ENCODE measurements at places on chromosomes 7 and 10.
A peak's percentile ranks its signal among the peaks of the same experiment; 100 is the strongest.

GRCh38 chr10:112227331-112227987 is 43.9 kb upstream of the GPAM start:
- DNase-seq, result peak; percentile 24

DNA sequence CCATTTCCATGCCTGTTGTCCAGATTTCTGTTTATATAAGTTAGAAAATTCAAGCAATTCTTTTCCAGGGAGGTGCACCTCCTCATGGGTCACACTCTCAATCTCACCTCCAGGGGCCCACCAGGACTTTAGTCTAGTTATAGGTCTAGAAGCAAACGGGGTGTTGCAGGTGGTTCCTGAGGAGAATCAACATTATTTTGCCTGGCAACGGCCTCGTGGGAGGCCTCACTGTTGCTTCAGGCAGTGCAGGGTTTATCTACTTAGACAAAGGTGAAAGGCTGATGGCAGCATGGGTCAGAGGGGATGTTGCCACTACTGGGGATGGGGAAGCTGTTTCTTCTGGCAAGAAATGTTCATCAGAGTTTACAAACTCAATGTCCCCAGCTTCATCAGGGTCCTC is 56.7 kb upstream of the LRRC18 start:
- DNase-seq, result no peak

GRCh38 chr7:88484551-88484950 is 177.9 kb upstream of the STEAP4 start:
- DNase-seq, result no peak

- no peak for DNase-seq
Measured at GRCh38 chr7:66869660-66870450, 51.2 kb upstream of the TMEM248 start.

- DNase-seq, result no peak
Measured at GRCh38 chr7:14818871-14819270, 83.7 kb downstream of the DGKB start.

DNA sequence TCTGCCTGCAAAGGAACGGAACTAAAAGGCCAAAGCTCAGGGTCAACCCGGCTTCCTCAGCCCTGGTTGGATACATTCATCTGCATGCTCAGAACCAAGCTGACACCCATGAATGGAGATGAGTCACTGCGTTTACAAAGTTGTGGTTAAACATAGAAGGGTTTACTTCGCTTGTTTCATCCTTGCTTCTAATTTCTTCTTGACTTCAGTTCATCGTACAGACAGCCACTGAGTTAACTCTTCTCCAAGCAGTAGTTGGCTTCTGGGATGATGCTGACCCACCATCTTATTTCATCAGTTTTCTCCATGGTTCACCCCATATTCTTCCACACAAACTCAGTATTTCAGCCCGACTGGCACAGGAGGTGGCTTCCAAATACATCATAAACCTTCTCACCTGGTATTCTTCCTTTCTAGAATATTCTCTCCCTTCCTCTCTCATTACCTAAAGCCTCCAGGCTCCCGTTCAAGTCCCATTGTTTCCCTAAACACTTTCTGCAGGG is 166.3 kb upstream of the RNF32 start:
- DNase-seq, result peak; percentile 82

DNA sequence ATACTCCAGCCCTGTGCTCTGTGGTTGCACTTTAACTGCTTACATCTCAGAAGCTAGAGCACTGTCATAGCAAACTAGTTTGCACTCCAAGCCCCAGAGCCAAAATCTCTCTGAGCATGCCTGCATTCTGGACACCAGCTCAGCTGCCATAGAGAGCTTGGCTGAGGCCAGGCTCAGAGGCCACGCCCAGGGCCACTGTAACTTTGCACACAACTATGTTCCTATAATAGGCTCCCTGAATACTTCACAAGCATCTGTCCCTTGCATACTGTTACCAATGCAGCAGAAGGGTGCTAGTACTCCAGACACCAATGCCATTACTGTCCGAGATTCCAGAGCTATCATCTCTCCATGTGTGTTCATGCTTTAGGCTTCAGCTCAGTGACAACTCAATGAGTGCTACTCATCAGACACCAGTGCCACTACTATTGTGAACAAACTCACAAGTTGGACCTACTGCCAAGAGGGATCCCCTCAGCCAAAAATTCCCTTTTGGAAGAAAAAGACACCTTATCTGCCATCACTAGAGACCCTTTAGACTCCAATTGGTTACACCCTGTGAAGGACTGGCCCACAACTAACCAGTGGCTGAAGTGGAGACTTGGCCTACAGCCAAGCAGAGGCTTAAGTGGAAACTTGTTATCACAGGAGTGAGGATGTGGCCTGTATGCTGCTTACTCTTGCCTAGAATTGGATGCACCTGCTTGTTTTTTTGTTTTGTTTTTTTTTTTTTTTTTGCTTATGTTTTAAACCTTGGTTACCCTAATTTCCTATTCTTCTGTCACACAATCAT is 211.6 kb upstream of the MAGI2 start:
- no peak for DNase-seq

GRCh38 chr10:132764108-132764507 is 21.8 kb downstream of the NKX6-2 start:
- no peak for DNase-seq

DNA sequence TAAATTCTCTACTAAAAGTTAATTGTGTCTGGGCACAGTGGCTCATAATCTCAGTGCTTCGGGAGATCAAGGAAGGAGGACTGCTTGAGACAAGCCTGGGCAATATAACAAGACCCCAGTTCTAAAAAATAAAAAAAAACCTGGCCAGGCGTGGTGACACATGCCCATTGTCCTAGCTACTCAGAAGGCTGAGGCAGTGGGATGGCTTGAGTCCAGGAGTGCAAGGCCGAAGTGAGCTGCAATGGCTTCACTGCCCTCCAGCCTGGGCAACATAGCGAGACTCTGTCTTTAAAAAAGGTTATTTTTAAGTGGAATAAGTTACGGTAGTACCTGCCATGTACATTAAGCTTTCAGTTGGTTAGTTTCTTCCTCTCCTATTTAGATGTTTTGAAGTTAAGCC is 28.9 kb downstream of the CDK14 start:
- no peak for DNase-seq

- DNase-seq, result no peak
Measured at GRCh38 chr7:157615101-157615817, 278.5 kb downstream of the DNAJB6 start.

GRCh38 chr10:87928996-87929395 is 65.6 kb downstream of the PTEN start:
- DNase-seq, result no peak

- no peak for DNase-seq
Measured at GRCh38 chr10:74909670-74910069, 83.3 kb downstream of the KAT6B start.

DNA sequence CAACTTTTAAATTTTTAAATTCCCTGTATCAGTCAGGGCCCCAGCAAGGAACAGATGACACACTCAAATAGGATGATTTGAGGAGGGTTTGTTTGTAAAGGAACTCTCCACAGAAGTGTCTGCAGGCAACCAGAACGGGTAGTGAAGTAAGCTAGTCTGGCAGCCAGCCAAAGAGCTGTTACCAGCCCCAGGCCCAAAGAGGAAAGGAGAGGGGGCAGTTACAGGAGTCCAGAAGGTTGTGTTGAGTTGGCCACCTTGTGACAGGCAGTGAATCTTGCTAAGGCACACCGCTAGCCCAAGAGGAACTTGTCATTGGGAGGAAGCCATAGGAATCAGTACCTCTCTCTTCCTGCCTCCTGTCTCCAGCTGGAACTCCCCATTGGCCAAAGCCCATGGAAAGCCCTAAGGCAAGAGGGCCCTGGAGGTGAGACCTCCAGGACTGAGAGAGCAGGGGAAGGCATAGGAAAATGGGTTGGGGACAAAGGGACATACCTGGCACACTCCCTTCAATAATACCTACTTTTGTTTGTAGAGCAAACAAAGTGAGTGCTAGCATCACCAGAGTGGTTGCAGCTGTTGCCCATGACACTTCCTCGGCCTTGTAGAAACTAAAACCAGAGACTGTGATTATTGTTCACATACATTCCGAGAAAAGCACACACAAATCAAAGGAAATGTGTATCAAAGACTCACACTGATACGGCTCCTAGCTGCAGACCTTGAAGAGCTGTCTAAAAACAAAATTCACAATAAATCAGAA is 25.4 kb upstream of the GATAD1 start:
- DNase-seq, result no peak

DNA sequence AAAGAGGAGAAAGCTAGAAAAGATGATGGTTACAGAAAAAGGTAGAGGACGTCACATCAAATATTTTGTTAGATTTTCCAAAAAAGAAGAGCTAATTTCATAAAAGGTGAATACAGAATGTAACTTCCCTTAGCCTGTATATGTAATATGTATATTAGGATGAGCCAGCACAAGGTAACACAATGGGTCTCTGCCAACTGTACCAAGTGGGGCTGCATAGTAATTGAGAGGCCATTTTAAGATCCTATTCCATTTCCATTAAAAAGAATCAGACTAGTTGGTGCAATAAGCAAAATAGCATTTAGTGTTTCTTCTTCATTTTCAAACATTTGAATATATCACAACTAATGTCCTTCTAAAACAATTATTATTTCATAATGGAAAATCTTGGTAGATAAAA is 134.6 kb downstream of the SEMA3A start:
- peak; percentile 4 for DNase-seq

- DNase-seq, result no peak
Measured at GRCh38 chr10:29681676-29682448, 47.1 kb upstream of the SVIL start.

GRCh38 chr7:155107126-155107525 is 37.0 kb downstream of the HTR5A start:
- no peak for DNase-seq

- DNase-seq, result no peak
Measured at GRCh38 chr10:119872610-119872859, at the start of gene MCMBP. TSS of gene MCMBP (minus strand) at chr10:119872843. CDS start at chr10:119872584, 259 bp downstream.

- DNase-seq, result no peak
Measured at GRCh38 chr7:317643-318405, 27.9 kb downstream of the FOXL3 start.

DNA sequence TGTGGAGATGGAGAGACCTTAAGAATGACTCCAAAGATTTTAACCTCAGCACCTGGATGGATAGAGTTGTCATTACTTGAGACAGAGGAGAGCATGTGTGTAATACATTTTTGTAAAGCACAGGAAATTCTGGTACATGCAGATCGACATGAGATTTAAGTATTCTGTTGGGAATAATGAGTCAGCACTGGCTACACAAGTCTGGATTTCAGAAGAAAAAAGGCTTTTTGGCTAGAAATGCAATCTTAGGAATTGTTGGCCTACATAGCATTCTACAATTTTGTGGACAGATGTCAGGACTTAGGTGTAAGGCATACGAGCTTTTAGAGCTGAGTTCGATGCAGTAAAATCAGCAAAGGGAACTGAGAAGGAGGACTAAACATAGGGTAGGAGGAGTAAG is 24.1 kb upstream of the ANKRD30A start:
- no peak for DNase-seq

DNA sequence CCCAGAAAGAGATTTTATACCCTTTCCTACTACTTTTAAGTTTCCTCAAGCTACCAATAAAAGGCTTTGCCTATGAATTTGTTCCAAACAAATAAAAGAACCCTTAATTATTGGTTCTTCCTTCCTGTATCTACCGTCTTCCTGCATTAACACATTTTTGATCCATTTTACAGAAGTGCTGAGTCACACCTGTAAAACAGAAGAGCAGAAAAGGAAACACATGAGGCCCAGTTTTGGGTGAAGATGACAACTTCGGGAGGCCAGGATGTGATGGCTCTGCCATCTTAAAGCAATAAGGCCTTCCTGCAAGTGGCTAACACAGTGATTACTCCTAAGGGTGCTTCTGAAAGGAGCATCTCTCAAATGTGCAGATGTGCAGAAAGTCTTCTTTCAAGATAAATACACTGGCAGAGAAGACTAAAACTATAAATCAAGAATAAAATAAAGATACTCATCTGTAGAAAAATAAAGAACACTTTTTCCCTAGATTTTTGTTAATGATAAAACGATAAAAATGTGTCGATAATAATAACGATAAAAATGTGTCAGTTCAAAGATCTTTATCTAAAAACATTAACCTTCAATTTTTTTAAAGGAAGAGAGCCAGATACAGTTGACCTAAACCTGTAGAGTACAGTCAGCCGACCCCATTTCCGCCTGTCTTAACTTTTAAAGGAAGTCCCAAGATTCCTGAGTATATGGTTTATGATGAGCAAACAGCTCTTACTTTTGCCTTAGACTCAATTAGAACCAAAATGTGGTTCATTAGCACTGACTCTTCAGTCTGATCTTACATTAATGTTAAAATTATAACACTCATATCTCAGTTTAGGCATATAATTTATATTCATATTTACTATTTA is 108.6 kb downstream of the UBE2H start:
- DNase-seq, result no peak

DNA sequence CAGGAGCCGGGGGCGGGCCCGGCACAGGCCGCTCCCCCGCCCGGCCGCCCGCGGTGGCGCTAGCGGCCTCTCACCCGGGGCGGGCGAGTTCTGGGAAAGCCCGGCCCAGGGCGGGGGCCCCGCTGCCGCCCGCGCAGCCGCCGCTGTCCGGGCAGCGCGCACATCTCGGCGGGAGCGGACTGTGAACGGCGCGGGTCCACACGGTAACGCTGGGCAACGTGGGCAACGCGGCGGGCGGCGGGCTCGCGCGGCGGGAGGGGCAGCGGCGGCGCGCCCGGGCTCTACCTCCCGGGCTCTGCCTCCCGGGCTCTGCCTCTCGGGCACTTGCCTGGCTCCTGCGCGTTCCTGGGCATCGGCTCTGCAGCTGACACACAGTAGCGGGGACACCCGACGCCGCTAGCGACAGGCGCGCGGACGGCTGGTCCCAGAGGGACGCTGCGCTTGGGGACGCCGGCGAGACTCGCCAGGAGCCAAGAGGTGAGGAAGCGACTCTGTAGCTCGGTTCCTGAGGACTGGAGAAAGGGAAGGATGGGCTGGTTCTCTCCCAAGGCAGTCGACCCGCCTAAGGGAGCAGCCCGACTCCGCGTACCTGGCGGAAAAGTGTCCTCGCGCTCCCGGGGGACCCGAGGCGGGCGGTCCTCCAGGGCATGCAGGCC is at the start of gene PLCE1:
Gene PLCE1, plus strand, starts transcription at position 150 of the 656 bp plus-strand sequence. CDS start 37,116 bp downstream, outside the sequence.
- peak; percentile 46 for DNase-seq

DNA sequence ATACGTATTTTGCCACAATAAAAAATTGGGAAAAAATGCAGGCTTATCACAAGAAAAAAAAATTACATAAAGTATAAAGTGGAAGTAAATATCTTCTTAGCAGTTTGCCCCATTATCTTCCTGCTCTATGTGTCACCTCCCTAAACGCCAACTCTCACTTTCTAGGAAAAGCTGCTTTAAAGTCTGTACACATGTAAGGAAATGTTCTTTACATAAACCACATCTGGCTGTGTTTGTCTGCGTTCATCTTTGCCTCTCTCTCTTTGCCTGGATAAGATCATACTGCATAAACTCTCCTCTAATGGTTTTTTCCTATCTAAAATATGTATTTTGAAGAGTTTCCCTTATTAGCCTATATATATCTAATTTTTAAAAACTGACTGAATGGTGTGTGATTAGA is 23.0 kb upstream of the UMAD1 start:
- DNase-seq, result no peak

DNA sequence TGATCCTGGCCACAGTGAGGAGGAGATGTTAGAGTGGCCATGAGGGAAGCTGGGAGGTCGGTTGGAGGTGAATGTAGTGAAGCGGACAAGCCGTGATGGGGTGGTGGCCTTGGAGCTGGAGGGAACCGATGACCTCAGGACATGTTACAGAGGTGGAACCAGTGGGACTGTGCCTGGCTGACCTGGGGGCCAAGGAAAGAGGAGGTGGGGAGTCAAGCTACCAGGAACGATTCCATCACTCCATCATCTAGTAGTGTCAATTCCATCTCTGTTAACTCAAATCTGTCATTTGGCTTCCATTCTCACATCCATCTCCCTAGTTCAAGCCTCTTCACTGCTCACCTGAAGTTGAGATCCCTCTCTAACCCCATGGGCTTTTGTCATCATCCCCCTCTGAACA is 102.4 kb upstream of the LYZL2 start:
- no peak for DNase-seq

- DNase-seq, result no peak
Measured at GRCh38 chr7:12754179-12754578, 66.7 kb downstream of the ARL4A start.

Data from RCC 7860 (cell line).